ENCODE measurements at places on chromosomes 6 and 20.

- no peak for DNase-seq
These were observed 25.2 kb downstream of the HLA-A start for GRCh38 chr6:29967379-29968010.

DNA sequence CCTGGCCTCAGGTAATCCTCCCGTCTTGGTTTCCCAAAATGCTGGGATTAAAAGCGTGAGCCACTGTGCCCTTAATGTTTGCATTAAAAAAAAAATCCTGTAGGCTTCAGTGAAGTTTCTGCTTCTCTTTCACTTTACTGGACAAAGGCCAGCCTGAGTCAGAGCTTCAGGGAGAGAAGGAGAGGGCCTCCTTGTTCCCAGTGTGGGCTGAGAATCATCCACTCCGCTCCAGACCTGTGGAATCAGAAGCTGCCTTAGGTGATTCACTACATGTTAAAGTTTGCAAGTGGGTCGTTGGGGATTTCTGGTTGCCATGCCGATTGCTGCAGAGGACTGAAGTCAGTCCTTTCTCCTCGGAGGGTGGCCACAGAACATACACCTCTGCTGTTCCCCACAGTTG is 113.3 kb upstream of the EEF1E1 start:
- DNase-seq, result no peak

DNA sequence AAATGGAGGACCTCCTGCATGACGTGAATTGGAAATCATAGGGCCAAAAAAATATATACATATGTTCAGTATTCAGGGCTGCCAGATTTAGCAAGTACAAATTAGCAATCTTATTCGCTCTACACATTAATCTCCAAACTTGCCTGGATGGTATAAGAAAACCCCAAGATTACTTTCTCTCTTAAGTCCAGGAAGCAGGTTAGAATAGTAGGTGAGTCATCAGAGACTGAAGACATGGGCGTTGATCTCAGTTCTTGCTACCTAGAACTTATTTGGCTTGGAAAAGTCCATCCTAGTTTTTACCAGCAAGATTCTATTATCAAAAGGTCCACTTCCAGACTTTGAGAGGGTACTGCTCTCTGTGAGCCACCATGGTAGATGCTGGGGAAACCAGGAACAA is 47.4 kb downstream of the GPR63 start:
- no peak for DNase-seq

GRCh38 chr6:21745543-21746337 is 152.2 kb downstream of the SOX4 start:
- no peak for DNase-seq

DNA sequence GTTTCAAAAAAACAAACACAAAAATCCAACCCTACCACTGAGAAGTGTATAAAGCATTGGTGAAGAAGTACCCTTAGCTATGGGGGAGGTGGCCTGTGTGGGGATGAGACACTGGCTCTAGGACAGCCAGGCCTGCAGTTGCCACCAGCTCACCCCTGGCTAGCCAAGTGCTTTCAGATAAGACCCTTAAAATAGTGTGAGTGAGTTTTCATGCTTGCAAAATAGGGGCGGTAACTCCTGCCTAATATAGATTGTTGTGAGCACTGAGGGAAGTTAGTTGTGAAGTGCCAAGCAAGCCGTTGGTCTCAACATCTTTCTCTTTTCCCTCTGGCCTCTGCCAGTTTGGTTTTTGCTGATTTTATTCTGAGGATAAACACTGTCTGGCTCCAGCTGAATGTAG is 11.3 kb downstream of the PPP1R3G start:
- DNase-seq, result no peak

DNA sequence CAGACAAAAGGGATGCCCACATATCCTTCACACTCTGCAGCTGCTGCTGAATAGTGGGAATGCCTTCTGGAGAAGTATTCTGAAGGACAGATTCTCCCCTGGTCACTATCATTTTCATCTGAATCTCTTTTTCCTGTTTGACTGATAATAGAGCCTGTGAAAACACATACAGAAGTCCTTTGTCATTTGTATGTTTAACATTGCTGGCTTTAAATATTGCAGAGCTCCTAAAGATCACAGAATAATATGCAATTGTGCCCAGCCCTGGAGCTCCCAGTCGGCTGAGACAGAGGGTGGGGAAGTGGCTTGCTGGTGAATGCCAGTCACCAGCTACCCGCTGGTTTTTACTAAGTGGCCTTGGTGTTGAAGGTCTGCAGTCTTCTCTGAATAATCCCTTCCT is 272.3 kb downstream of the SYNE1 start:
- DNase-seq, result no peak

GRCh38 chr6:1418471-1419191 is 29.3 kb downstream of the FOXF2 start:
- DNase-seq, result no peak

DNA sequence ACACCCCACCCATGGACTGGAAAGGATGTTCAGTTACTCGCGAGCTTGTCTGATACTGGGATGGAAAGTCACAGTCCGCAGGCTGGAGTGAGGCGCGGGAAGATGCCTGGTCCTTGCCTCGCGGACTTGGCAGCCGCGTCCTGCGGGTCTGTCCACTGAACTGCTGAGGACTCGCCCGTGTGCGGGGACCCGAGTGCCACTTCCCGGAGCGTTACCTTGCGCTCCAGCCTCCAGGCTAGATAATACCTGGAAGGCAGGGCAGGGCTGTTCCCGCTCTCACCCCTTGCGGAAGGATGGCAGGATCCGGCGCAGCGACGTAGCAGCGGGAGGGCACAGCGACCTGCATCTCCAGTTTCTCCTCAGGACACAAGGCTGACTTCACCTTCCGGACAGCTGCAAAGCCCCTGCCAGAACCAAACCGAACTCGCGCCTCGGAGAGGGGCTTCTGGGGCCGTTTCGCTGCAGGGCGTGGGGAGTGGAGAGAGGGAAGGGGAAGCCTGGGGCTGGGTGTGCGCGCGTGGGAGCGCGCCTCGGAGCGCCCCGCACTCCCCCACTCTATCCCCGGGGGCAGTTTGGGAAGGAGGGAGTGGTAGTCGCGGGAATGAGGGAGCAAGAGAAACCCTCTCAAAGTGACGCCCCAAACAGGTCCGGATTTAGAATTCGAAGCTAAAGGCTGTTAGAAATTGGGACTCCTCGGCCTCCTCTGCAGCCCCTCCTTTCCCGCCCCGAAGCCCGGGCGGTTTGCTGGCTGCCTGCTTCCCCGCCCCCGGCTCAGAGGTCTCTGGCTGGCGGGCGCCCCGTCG is at the start of gene KCNQ5:
TSS of gene KCNQ5 (plus strand) at position 774 of the 803 bp plus-strand sequence.
- DNase-seq, result peak; percentile 10

GRCh38 chr6:108665495-108666196 is 104.9 kb downstream of the FOXO3 start:
- DNase-seq, result no peak

GRCh38 chr6:22153384-22154158 is 143.3 kb downstream of the PRL start:
- DNase-seq, result no peak

- no peak for DNase-seq
These were observed 1.9 kb downstream of the DHX16 start for GRCh38 chr6:30670760-30671527.

DNA sequence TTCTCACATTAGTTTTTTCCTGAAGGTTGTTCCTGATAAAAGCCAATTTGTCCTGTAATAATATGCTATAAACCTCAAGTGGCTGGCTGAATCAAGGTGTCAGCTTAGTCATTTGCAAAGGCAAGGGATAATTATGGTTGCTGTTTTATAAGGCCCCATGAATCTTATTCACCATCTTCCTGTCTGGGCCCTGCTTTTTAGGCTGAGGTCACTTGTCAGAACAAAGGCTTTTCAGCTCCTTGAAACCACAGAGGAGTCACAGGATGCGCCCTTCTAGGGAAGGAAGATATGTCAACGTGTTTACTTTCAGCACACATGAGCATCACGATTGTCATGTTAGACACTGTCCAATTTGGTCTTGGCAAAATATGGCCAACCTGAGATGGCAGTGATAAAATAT is 64.8 kb upstream of the NAA20 start:
- no peak for DNase-seq

GRCh38 chr6:130613176-130613575 is 214.0 kb upstream of the SMLR1 start:
- no peak for DNase-seq

DNA sequence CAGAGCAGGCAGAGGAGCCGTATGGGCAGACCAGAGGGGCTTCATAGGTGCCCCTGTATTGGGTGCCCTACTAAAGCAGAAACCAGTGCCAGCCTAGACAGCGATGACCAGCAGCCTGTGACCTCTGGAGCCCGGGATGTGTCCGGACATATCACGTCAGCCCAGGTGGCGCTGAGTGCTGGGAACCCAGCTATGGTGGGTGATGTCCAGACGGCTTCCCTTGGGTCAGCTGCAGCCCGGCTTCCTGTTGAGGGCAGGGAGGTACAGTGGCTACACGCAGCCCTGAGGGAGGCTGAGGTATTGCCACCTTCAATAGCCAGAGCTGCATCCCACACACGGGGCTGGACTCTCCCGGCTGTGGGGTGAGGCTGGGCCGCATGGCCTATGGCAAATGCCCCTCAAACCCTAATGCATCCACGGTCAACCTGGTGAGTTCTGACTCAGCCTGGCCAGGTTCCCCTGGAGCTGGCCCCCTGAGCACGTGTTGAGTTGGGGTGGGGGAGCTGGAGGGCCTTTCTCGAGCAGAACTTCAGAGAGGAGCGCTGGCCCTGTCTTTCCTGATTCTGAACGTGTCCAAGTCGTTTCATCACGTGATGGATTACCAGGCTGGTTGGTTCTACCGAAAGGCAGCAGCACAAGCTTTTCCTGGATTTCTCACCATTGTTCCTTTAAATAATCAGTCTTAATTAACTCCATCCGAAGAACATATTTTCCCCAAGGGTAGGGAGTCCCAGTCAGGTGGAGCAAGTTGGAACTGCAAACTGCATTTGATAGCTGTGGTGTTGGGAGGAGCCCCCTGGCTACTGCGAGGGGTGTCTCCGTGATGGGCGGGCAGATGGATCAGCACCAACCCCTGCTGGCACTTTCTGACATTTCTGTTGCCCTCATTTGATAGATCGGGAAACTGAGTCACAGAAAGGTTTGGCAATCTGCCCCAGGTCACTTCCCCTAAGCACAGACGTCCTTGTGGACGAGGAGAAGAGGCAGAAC is 7.1 kb upstream of the MYT1 start:
- no peak for DNase-seq

DNA sequence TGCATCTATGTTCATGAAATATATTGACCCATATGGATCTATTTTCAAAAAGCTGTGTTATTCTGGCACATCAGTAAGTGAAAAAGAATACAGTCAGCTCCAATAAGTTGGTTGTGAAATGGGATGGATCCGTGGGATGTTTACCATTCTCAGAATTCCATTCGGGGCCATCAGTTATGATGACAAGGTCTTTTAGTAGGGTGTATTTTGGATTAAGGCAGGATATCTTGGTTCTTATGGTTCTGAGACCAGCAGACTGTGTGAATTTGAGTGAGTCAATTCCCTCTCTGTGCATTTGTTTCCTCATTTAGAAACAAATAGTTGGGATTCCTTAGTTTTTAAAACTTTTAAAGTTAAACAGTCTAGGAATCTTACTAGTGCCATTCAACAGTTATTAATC is 287.4 kb downstream of the CD109 start:
- DNase-seq, result no peak

DNA sequence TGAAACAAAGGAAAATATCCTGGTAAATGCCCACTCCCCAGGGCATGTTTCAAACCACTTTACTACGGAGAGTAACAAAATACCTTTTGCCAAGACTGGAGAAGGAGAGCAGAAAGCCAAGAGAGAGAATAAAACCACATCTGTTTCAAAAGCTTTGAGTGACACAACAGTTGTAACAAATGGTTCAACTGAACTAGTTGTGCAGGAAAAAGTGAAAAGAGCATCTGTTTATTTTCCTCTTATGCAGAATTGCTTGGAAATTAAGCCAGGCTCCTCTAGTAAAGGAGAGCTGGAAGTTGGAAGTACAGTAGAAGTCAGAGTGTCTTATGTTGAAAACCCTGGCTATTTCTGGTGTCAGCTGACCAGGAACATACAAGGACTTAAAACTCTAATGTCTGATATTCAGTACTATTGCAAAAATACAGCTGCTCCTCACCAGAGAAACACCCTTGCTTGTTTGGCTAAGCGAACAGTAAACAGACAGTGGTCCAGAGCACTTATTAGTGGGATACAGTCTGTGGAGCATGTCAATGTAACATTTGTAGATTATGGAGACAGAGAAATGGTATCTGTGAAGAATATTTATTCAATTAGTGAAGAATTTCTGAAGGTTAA is 2.6 kb downstream of the TDRD6 start:
- no peak for DNase-seq

DNA sequence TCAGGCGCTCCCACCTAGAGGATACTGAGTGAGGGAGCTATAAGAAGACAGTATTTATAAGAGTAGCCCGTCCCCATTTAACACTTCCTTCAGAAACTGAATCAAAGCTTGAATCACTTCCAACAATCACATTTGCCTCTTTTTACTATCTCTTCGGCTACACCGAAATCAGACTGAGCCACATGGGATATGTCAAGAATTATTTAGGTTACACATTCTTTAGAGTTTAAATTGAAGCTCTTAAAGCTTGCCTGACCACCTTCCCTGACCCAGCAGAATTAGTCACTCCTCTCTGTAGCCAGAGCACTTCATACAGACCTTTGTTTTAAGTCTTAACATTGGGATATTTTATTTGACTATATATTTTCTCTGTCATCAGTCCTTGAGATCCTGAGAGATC is 163.7 kb downstream of the MAFB start:
- no peak for DNase-seq

GRCh38 chr6:139354189-139354588 is 20.3 kb downstream of the CITED2 start:
- no peak for DNase-seq

GRCh38 chr6:25601800-25602673 is 50.0 kb upstream of the SCGN start:
- no peak for DNase-seq

DNA sequence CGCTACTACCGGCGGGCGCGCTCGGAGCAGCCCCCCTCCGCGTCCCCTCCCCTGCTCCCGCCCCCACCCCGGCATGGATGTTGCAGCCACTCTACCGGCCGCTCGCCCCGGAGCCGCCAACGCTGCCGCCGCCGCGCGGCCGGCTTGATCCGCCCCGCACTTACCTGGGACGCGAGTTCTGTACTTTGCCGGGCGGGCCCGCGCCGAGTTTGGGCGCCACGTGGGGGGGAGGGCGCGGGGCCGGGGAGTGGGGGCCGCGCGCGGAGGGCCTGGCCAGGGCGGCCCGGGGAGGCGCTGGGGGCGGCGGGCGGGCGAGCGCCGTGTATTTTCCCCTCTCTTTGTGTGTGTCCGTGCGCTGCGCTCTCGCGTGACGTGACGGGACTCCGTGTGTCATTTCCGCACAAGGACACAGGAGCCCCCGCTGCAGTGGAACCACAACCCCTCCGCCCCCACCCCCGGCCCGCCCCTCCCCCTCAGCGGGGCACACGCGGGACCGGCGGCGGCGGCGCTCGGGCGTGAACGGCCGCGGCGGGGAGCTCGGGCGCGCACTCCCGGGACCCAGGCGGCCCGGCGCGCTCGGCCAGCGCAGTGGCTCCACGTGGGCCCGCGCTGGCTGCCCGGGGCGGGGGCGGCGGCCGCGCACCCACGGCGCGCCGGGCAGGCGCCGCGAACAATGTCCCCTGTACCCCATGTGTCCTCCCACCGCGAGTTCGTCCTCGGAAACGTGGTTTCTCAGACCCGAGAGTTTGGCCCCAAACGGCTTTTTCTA is at the start of gene BEND3:
TSS of gene BEND3 (minus strand) at position 590 of the 769 bp plus-strand sequence. CDS start 16,230 bp downstream, outside the sequence.
- no peak for DNase-seq

Data from stimulated activated CD4-positive, alpha-beta T cell treated with anti-CD3 and anti-CD28 coated beads, Interleukin-15, amount 100 ng/mL, for 1 hour (primary cell).